ENCODE measurements at places on chromosomes 16 and 17. TPM values are rescaled to one million over a fixed set of nuclear protein-coding genes. Genes with fewer than 3 reads are reported as not detected.

KLHL10 gene
- total RNA-seq, result not detected

ELMO3 gene
- 5.2 TPM for total RNA-seq

IL17C gene
- not detected for total RNA-seq

CDH8 gene
- not detected for total RNA-seq

MYH1 gene
- not detected for total RNA-seq

COX11 gene
- total RNA-seq, result 30.3 TPM

IRX5 gene
- total RNA-seq, result 0.08 TPM

PLCD3 gene
- total RNA-seq, result 3.4 TPM

SPAG7 gene
- 20.3 TPM for total RNA-seq

GAS2L2 gene
- not detected for total RNA-seq

GRAP gene
- 4.0 TPM for total RNA-seq

MT4 gene
- total RNA-seq, result not detected

FLCN gene
- 34.7 TPM for total RNA-seq

LRRC37A2 gene
- 5.1 TPM for total RNA-seq

HSPB9 gene
- total RNA-seq, result 1.1 TPM

C16orf96 gene
- total RNA-seq, result 0.38 TPM

RGS9 gene
- total RNA-seq, result 3.0 TPM

All from left lobe of liver (tissue), 2 donors.